CD4-positive, alpha-beta T cell treated with Interferon alpha-2 for 1 hour (primary cell): ENCODE measurements at places on chromosomes 2 and 18.

DNA sequence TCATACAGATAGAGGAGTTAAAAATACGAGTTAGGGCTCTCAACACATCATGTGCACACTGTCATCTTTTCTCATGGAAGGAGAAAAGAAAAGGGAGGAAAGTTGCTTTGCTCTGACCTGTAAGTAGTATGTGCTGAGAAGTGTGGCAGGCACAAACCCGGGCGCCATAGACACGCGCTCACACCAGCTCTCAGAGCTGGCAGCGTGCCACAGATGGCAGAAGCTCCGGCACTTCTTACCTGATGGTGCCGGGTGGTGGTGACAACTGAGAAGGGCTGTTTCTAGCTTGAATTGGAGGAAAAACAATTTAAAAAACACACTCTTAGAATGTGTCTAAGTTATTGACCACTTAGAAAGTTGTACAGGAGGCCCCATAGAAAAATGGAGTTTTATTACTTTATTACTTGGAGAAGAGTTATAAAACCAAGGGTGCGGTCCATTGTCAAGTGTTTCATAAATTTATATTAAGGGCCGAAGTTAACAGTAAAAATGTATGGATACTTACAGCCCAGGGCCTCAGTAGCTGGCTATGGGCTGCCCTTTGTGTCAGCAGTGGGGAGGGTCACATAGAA lies 92.2 kb downstream of the DPP4 start:
- no peak for DNase-seq

DNA sequence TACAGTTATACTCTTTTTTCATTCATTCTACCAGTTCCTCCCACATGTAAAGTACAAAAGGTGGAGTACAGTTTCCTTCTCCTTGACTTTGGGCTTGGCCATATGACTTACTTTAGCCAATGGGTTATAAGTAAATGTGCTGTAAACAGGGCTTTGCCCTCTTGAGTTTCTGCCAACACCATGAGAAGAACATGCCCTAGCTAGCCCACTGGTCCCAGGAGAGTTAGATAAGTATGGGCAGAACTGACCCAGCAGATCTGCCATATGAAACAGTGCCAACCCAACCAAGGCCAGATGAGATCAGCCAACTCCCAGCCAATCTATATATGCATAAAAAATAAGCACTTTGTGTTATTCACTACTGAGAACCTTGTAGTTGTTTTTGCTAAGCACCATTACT lies 25.5 kb downstream of the ZC3H8 start:
- no peak for DNase-seq

DNA sequence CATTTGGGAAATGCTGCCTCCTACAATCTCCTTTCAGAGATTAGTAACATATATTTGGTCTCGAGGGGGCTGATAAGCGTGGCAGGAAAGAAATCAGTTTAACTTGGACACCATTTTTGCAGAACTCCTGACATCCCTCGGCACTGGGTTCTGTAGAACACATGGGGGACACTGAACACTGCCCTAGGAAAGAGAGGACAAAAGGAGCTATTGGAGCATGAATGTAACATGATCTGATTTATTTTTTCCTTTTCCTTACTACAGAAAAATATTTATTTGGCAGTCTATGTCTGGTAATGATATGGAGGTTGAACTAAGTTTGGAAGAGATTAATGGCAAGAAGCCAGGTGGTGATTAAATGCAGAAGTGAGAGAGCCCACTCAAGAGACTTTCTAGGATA lies 153.8 kb downstream of the AFF3 start:
- no peak for DNase-seq

- no peak for DNase-seq
Measured at GRCh38 chr2:58032764-58033080, 13.9 kb upstream of the VRK2 start.
